Neural crest cell (in vitro differentiated cells): ENCODE measurements at places on chromosomes 12 and 14.

DNA sequence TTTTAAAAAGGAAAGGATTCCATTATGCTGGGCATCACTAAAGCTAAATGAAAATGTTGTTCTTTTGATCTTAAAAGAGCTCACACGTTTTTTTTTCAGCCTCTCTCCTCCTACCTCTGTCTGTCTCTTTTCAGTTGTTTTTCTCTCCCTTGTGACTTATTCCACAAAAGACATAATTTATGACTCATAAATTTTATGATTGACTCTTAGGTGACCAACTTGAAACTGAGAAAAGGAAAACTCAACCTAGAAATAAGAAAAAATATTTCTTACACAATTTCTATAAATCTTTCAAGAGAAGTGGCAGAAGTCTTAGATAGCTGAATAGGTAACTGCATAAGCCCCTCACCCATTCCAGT lies 227.7 kb upstream of the DDHD1 start:
- H3K4me1 ChIP-seq: no peaks in the 10 kb centered on the region
- H3K36me3 ChIP-seq: no peaks in the 10 kb centered on the region
- no peak for DNase-seq
- no peaks in the 10 kb centered on the region for H3K27me3 ChIP-seq
- H3K27ac ChIP-seq: no peak overlapping the region

DNA sequence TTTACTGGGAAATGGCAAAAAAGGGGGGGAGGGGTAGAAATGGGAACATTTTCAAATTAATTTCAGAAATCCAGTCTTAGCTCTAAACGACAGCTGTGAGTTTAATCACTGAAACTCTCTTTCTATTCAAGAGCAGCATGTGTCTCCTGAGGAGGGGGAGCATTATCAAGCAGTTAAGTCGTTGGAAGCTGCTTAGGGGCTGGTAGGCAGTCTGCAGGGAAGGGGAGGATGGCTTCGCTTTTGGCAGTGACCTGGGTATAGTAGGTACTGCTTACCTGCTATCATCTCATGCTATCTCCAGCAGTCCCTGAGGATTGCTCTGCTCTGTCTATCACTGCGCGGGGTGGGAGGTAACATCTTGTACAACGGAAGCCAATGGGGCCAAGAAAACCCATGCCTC lies 567.4 kb downstream of the NRXN3 start:
- DNase-seq: no peak
- H3K4me1 ChIP-seq: peaks cover 12% of the 10 kb centered on the region
- H3K4me3 ChIP-seq: no peak overlapping the region

DNA sequence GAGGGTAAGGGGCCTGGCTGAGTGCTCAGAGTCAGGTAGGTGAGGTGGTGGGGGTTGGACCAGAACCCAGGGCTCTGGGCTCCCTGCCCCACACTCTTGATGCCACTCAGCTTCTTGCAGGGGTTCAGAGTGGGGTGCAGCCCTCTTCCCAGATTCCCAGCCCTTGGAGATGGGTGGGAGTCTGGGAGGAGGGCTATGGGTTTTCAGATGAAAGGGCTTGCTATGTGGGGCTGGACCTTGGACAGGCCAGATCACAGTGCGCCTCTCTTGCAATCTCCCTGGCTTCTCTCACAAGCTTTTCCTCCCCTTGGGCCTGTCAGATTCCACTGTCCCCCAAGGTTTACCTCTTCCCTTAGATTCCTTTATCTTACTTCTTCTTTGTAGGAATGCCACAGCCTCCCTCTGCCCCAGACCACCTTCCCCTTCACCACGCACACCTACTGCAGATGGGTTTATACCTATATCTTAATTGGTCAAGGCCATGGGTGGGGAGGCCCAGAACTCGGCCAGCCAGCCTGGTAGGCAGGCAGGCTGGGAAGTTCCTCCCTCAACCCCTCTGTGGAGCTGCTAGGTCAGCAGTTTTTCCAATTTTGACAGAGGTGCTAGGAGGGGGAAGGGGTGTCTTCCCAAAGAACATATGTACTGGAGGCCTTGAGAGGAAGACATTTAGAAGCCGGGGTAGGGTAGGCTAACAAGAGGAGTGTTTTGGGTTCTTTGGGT lies 1.4 kb downstream of the NYNRIN start:
- H3K27ac ChIP-seq: no peak overlapping the region
- peaks cover 13% of the 10 kb centered on the region for H3K4me1 ChIP-seq
- H3K36me3 ChIP-seq: no peaks in the 10 kb centered on the region

DNA sequence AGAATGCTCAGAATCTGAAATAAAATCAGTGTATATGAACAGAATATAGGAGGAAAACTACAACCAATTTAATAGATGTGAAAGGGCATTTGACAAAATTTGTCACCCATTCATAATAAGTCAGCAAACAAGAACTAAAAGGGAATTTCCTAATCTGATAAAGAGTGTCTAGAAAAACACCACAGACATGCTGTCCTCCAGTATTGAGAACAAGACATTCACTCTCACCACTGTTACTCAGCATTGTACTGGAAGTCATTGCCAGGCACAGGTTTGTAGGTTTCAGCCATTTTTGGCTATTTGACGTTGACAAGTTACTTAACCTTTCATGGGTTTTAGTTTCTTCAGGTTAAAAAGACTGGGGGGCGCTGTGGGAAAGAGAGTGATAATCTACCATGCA lies 13.2 kb downstream of the EIF2S1 start:
- DNase-seq: no peak
- H3K36me3 ChIP-seq: peaks cover 5% of the 10 kb centered on the region
- no peaks in the 10 kb centered on the region for H3K27me3 ChIP-seq
- no peak overlapping the region for H3K4me3 ChIP-seq
- no peak overlapping the region for H3K27ac ChIP-seq
- no peaks in the 10 kb centered on the region for H3K4me1 ChIP-seq

GRCh38 chr12:60684988-60685655 lies 1089.3 kb downstream of the SLC16A7 start:
- H3K27me3 ChIP-seq: no peaks in the 10 kb centered on the region
- H3K4me3 ChIP-seq: no peak overlapping the region
- H3K27ac ChIP-seq: no peak overlapping the region
- H3K4me1 ChIP-seq: no peaks in the 10 kb centered on the region
- no peaks in the 10 kb centered on the region for H3K36me3 ChIP-seq
